ENCODE measurements at places on chromosomes 4 and X.

DNA sequence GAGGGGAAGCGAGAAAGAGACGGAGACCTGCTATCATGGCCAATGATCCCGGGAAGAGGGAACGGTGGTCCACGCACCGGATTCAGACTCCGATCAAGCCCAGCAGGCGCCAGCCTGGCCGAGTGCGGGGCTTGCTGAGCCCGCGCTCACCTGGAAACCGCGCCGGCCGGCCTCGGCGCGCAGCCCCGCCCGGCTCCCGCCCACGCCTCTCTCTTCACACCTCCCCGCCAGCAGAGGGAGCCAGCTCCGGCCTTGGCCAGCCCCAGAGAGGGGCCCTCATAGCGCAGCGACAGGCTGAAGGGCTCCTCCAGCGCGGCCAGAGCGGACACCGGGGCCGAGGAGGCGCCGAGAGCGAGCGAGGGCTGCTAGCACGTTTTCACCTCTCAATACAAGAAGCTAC is 36.8 kb upstream of the SPANXN2 start:
- no peak for DNase-seq

DNA sequence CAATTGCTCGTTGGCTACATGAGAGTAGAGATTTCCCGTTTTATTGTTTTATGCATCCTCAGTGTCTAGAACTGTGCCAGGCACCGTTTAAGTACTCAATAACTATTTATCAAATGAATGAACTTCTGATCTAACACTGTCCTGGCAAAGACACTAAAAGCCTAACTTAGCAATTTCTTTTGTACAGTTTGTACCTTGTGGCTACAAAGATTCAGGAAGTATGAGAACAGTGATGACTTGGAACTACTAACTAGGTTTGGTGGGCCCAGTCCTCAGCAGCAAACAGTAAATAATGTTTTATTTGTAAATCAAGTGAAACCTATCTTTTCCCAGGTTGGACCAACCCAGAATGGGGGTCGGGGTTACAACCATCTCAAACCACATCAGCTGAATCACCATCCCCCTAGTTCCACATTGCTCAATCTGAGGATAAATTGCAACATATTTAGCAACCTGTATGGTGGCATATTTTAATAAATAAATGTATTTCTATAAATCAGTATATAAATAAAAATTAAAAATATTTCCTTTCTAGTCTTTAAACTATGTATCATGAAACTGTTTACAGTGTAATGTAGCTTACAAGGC is 12.3 kb upstream of the SCRG1 start:
- DNase-seq: no peak

DNA sequence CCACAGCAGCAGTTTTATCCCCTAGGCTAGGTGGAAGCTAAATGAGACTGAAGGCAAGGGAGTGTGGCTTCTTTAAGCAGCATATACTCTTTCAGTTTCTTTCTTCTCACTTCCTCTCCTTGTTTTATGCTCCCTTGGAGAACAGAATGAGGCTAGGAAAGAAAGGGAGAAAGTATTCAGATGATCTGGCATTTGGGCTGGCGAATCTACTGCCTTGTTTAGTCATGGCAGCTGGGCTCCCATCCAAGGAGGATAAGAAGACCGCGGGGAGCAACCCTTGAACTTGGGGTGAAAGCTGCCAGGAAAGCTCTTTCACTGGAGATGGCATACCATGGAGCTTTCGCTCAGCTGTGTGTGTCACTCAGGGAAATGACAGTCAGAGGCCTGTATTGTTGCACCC is 72.1 kb downstream of the ARHGEF38 start:
- no peak for DNase-seq

GRCh38 chr4:7629501-7630254 is 194.9 kb upstream of the PSAPL1 start:
- no peak for DNase-seq

DNA sequence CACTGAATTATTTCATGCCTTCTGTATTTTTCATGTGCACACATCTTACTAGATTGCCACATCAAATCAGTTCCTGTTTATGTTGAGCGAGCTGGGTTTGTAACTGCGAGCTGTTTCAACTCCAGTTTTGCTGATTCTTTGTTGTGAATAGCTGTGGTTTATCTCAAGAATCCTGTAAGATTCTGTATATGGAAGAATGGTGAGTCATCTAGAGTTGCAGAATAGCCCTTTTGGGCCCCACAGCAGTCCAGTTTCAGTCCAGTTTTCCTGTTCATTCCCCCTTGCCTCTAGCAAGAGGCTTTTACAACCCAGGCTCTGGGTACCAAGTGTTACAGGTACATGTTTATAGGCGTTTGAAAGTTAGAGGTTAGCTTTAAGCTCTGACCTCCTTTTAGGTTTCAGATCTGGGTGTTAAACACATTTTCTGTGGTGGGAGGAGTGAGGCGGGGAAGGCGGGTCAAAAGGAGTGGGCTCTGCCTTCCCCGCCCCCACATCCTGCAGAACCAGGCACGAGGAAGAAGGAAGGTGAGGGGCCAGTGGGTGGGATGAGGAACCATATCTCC is 32.7 kb downstream of the TBC1D14 start:
- no peak for DNase-seq

DNA sequence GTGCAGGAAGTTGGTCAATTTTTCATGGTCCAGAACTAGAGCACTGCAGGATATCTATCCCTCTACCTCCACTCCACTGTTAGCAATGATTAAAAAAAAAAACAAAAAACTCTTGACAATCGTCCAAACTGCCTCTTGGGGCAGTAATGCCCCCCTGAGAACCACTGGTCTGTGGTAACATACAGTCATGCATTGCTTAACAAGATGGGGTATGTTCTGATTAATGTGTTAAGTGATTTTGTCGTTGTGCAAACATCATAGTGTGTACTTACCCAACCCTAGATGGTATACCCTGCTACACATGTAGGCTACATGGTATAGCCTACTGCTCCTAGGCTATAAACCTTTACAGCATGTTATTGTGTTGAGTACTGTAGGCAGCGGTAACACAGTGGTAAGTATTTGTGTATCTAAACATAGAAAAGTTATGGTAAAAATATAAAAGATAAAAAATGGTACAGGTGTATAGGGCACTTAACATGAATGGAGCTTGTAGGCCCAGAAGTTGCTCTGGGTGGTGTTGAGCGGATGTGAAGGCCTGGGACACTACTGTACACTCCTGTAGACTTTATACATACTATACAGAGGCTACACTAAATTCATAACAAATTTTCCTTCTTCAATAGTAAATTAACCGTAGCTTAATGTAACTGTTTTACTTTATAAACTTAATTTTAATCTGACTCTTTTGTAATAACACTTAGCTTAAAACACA is 34.1 kb downstream of the ART3 start:
- no peak for DNase-seq

- DNase-seq: no peak
These were observed 106.8 kb upstream of the MAMLD1 start for GRCh38 chrX:150256297-150256650.

Data from NCI-H1092 treated with DMSO at 0.1 percent for 48 hours (cell line).